CD4-positive, alpha-beta T cell (primary cell): ENCODE measurements at places on chromosomes 12 and 14. TPM values are rescaled to one million over a fixed set of nuclear protein-coding genes. Genes with fewer than 3 reads are reported as not detected.

DNA sequence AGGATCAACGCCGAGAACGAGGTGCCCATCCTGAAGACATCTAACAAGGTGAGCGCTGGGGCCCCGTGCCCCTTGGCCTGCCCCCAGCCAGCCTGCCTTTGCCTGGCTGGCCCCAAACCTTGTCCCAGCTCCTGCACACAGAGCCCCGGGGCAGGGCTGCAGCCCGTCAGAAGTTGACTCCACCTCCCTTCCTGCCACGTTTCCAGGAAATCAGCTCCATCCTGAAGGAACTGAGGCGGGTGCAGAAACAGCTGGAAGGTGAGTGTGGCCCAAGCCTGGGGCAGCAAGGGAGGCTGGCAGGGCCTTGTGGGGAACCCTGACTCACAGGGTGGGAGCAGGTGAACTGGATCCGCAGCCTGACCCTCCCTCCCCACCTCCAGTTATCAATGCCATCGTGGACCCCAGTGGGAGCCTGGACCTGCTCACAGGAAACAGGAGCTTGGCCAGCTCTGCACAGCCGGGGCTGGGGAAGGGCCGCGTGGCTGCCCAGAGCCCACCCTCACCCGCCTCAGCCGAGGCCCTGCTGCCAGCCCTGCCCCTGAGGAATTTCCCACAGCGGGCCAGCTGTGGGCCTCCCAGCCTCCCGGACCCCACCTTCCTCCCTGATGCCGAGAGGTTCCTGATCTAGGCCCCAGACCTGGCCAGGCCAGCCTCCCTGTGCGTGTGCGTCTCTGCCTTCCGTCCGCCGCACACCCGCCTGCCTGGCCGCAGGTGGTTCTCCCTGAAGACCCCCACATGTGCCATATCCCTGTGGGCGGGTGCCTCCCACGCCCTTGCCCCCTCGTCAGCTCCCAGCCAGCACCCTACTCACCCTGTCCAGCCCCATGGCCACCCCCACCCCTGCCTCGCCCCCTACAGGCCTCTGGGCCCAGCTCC lies 29.5 kb downstream of the CEP170B start:
- H3K4me3 ChIP-seq = no peak overlapping the region
- no peaks in the 10 kb centered on the region for H3K27me3 ChIP-seq
- no peaks in the 10 kb centered on the region for H3K36me3 ChIP-seq

DNA sequence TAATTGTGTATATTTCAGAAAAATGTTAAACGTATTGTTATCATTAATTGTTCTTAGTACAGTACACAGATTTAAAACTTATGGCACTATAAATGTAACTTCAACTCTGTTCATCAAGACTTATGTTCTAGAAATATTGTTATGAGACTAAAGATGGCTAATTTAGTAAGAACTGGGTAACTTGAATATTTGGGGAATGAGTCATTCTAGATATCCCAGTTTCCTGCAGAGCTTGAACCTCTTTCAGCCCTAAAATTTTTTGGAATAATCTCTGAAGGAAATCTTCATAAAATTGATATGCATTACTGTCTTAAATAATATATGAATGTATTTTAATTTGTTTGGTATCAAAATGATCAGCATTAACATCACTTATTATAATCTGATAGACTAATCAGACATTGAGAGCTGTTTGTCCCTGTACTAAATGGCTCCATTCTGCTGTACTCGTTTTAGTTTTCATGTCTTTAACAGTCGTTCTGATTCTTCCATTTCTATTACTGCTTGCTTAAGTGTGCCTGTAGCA lies 87.1 kb downstream of the VEZT start:
- no peak overlapping the region for H3K4me3 ChIP-seq
- H3K4me1 ChIP-seq = no peaks in the 10 kb centered on the region
- no peaks in the 10 kb centered on the region for H3K27me3 ChIP-seq
- no peak for DNase-seq
- H3K36me3 ChIP-seq = peaks cover 4% of the 10 kb centered on the region

SLCO1B3 gene
- total RNA-seq = not detected

GRCh38 chr14:60648934-60649874 lies at the start of gene SIX1:
Gene SIX1 (minus strand): TSS chr14:60649477. CDS start chr14:60649189, 288 bp downstream.
- peaks cover 100% of the 10 kb centered on the region for H3K27me3 ChIP-seq
- DNase-seq = no peak
- peaks cover 47% of the 10 kb centered on the region for H3K4me1 ChIP-seq
- H3K27ac ChIP-seq = no peak within 1 kb of the TSS

CFAP54 gene
- total RNA-seq = 0.20 TPM
